ENCODE measurements at places on chromosomes 4 and X.
A peak's percentile ranks its signal among the peaks of the same experiment; 100 is the strongest.

GRCh38 chrX:103687696-103688201 is 1.2 kb upstream of the MORF4L2 start:
- peak; percentile 82 for DNase-seq

DNA sequence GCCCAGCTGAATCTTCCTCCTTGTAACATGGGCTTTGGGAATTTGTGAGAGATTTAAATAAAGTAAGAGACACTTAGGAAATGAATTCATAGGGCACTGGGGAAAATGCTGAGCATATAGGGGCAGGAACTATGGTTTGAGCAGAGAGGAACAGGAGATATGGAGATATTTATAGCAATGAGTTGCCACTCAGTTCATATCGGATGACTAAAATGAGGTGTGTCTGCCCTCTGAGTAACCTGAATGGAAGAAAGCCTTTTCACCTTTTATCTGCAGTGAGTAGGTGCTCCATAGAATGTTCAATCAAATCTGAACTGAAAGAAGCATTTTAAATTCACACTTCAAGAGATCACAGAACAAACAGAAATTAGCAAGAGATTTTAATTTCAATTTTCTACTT is 105.7 kb downstream of the CEP44 start:
- DNase-seq: no peak

- no peak for DNase-seq
These were observed 11.8 kb upstream of the DTHD1 start for GRCh38 chr4:36269533-36270173.

DNA sequence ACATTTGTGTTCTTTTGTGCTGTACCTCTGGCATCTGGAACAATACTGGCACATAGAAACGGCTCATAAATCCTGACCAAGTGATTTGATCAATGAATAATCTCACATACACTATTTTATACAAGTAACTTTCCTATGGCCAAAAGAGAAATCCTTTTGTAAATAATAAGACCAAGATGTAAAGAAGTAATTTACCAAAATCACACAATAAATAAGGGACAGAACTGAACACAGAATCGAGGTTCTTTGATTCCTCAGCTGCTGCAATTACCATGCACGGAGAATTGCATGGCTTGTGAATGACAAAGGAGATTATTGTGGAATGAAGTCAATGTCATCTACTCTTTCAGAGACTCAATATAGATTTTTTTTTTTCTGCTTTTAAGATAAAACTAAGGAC is 576.8 kb upstream of the SMIM31 start:
- DNase-seq: no peak

- peak; percentile 31 for DNase-seq
These were observed 132.2 kb upstream of the C1QTNF7 start for GRCh38 chr4:15295421-15296162.

GRCh38 chr4:100063355-100063754 is 113.3 kb upstream of the H2AZ1 start:
- DNase-seq: no peak

GRCh38 chrX:109886122-109886761 is 116.7 kb upstream of the TMEM164 start:
- peak; percentile 42 for DNase-seq

- peak; percentile 77 for DNase-seq
These were observed 31.9 kb downstream of the CBR4 start for GRCh38 chr4:168978001-168978700.

DNA sequence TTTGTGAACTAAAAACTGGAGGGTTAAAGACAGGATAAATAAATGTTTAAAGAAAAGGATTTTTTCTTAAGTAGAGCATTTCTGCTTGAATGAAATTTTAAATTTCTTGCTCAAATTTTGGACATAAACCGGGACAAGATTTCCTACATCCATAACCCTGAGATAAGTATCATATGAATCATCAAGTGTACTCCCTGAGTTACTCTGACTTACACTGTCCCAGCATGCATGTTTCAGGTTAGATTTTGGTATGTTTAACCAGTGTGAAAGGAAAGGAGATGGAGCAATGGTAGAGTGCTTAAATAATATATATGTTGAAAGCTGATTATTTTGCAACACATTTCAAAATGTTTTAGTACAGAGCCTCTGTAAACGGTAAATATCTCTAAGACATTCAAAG is 175.2 kb downstream of the ADGRL3 start:
- DNase-seq: peak; percentile 7

DNA sequence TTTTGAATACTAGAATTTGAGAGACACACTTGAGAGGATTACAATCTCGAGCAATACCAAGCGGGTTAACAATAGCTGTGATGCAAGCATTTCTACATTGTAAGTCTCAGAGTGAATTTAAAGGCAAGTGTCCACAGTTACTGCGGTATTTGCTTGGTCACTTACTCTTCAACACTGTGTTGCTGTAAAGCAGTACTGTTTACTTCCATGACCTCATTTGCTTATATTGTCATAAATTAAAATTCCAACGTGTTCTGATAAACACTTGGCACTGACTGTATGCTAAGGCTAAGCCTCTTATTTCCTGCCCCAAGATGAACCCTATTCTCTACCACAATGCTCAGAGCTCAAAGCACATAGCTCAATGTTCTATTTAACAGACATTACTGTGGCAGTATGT is 11.1 kb downstream of the EXOC1L start:
- DNase-seq: no peak

GRCh38 chrX:50680990-50681389 is 133.0 kb downstream of the SHROOM4 start:
- no peak for DNase-seq

Data from fibroblast of skin of scalp (primary cell).